Stimulated activated CD8-positive, alpha-beta memory T cell treated with anti-CD3 and anti-CD28 coated beads, Interleukin-12 subunit alpha, Interleukin-12 subunit beta, amount 100 ng/mL, for 4 hours (primary cell): ENCODE measurements at places on chromosomes 2 and 18.

GRCh38 chr18:74333091-74333490 lies 17.5 kb downstream of the C18orf63 start:
- no peak for DNase-seq

DNA sequence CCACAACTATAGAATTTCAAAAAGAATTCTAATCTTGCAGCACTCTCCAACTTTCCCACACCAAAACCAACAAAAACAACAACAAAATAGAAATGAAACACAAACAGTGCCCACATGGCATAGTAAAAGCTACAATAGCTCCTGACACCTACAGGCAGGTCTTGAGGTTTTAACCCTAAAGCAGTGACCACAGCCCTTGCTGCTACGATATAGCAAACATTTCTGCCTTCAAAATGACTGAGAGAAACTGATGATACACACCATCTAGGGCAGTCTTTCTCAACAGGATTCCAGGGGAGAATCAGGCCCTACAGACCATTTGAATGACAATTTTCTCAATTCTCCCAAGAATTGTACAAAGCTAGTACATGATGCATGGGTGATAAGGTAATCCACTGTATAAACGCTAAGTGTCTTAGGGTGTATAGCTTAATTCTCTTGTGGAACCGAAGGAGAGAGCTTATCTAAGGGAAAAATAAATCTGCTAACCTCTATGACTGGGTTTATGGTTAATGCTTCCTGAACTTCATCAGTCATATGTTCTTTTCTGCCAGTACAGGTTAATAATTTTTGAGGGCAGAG lies 46.5 kb downstream of the TRAK2 start:
- no peak for DNase-seq

DNA sequence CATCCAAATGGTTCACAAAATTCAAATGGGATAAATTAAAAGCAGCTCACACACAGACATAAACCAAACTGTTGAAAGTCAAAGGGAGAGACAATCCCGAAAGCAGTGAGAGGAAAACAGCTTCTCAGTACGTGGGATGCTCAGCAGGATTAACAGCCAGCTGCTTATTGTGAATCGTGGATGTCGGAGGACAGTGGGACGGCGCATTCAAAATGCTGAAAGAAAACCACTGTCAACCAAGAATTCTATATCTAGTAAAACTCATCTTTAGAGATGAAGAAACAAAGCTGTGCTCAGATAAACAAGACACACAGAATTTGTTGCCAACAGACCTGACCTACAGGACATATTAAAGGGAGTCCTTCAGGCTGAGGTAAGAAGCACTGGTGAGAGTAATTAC lies 102.9 kb downstream of the NFATC1 start:
- no peak for DNase-seq

GRCh38 chr18:76421685-76422078 lies 73.4 kb downstream of the ZNF516 start:
- DNase-seq: no peak

- DNase-seq: no peak
These were observed 118.4 kb upstream of the PPP1CB start for GRCh38 chr2:28633204-28633603.

DNA sequence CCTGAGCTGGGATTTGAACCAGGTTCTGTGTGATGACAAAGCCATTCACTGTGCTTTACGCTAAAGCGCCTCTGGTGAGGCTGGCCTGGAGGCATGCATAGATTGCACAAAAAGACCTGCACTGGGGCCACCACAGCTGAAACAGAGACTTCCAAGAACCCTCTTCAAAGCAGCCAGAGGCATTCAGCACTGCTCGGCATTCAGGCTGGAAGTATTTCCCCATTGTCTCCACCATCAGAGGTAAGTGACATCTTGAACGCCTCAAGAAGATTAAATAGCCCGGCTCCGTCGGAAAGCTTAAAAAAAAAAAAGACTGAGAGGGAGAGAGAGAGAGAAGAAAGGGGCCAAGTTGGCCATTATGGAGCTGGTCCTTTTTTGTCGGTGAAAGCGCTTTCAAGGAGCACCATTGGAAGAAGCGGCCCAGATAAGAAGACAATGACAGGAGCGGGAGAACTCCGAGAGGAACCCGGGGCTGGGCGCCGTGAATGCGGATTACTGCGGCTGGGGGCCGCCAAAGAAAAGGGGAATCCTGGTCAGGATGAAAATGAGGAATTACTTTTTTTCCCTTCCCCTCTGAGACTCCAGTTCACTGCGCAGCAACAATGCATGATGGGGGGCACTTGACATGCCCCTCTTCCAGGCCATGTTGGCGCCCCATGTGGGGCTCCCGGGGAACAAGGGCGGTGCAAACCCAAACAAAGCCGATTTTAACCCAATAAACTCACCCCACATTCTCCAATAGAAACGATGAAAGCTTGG lies 228.3 kb downstream of the MYCN start:
- DNase-seq: no peak

- DNase-seq: no peak
These were observed 112.3 kb downstream of the TNS1 start for GRCh38 chr2:217890445-217890844.

- DNase-seq: no peak
These were observed 121.4 kb upstream of the HS6ST1 start for GRCh38 chr2:128439791-128440665.

GRCh38 chr2:137747509-137747908 lies 216.8 kb upstream of the HNMT start:
- DNase-seq: no peak

DNA sequence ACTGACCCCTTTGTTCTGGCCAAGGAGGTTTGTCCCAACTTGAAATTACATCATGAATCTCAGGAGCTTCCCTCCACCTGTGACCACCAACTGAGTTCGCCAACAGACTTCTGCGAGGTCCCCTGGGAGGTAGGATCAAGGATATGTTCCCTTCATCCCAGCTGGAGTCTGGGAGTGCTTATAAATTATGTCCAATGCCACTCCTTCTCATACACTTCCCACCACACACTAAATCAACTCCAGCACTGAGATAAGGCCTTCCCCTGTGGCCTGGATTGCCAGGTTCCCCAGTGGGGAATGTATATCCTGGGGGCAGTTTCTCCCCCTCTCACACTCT lies 99.2 kb downstream of the RND3 start:
- DNase-seq: no peak

DNA sequence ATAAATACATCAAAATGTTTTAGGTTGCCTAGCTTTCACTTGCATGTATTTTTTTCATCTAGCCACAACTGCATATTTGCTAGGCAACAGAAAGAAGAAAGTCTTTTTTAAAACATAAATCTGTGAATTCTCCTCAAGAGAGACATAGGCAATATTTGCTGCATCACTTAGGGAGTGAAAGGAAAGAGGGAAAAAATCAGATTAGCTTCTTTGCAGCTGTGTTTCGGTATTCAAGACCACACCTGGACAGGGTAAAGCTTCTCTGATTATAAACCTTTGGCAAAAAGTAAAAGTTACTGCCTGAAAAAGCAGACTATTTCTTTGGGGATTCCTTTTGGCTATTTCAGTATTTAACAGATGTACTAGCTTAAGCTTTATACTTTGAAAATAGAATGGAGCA lies 280.9 kb upstream of the ZSWIM2 start:
- DNase-seq: no peak

- DNase-seq: peak; percentile 82
These were observed 14.5 kb downstream of the PDCD1 start for GRCh38 chr2:241844066-241844728.

DNA sequence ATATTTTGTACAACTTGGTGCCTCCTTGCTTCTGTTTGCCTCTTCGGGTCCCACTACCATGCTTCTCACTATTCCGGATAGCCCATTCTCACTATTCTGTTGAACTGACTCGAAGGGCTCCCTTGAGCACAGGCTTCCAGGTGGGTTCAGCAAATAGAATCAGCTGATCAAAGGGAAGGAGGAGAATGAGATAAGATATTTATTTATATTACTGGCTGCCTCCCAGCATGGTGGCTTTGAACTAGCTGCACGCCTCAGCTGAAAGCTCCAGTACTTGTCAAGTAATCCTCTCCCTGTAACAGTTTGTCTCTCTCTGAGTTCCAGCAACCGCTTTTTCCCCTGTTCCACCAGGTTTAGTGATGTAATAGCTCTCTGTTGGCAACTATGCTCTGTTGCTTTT lies 187.8 kb upstream of the HNRNPA3 start:
- DNase-seq: no peak

DNA sequence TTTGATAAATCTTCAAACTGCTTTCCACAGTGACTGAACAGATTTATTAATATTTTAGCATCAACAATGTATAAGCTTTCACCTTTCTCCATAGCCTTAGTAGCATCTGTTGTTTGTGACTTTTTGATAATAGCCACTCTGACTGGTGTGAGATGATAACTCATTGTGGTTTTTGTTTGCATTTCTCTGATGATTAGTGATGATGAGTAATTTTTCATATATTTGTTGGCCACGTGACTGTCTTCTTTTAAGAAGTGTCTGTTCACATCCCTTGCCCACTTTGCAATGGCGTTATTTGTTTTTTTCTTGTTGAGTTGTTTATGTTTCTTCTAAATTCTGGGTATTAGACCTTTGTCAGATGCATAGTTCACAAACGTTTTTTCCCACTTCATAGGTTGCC lies 952.9 kb downstream of the TRIB2 start:
- no peak for DNase-seq

GRCh38 chr2:181900007-181900651 lies 8.6 kb downstream of the ITPRID2 start:
- DNase-seq: no peak

DNA sequence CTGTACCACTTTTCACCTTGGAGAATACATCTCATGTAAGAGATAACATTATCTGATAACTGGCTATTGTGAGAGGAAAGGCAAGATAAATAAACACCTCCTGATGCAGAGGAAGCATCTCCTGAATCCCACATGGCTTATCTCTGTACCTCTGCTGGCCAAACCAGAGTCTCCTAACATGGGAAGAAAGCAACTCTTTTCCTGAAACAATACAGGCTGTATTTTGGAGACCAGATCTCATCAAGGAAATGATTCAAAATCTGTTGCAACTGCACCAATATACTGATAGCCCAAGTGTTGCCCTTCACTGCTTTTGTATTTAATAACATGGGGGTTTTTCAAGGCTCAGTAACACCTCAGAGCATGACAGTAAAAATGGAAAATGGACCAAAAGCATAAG lies 106.9 kb downstream of the MREG start:
- no peak for DNase-seq

- no peak for DNase-seq
These were observed 145.9 kb upstream of the FHL2 start for GRCh38 chr2:105544591-105545377.
